ENCODE measurements at places on chromosomes 7 and 10.

- no peak for DNase-seq
Observed at GRCh38 chr7:158443688-158444483, 143.7 kb downstream of the PTPRN2 start.

- DNase-seq: no peak
Observed at GRCh38 chr10:88515235-88515634, 67.9 kb downstream of the RNLS start.

DNA sequence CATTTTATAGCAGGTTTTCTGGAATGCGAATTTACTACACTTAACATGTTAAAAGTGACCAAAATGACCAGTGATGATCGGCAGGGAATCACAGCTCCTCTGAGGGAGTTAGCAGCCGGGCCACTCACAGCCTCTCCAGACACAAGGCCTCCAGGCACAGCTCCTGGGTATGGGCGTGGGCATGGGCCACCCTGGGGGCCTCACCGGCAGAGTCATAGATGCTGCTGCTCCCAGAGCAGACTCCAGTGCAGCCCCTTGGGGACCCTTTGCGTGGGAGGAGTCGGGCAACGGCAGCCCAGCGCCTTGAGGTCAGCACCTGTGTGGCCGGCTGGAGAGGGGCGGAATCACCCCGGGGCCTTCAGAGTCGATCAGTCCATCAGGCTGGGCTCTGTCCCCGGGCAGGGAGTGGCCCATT, 8.6 kb downstream of the KNDC1 start:
- no peak for DNase-seq

- no peak for DNase-seq
Observed at GRCh38 chr10:128167926-128168520, 41.8 kb upstream of the MKI67 start.

DNA sequence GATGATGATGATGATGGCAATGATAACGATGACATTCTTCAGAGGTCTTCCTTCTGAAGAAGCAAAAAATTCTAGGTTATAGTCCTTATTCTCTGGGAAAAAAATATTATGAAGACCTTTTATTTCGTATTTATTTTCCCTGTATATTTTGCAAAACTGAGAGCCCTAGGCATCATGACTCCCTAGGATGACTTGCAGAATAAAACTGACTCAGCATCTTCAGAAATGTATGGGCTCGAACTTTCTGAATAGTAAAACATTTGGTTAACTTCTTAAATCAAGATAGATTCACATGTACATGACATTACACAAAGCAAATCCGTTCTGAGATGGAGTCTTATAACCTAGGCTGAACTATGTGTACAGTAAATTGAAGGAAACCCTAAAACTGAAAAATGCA, 29.4 kb downstream of the DKK1 start:
- no peak for DNase-seq

DNA sequence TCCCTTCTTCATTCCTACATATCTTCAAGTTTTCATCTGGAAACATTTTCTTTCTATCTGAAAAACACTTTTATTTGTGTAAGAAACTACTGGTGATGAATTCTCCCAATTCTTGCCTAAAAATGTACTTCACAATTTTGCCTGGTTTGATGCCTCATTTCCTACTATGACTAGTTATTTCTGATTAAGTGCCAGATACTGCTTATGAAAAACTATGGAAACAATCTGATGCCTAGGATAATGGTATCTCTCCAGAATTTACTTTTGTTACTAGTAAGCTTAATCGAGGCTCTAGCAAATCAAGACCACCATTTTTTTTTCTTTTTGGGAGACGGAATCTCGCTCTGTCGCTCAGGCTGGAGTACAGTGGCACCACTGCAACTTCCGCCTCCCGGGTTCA, 31.3 kb downstream of the CACUL1 start:
- no peak for DNase-seq

- no peak for DNase-seq
Observed at GRCh38 chr10:122050811-122051210, 61.8 kb downstream of the TACC2 start.

DNA sequence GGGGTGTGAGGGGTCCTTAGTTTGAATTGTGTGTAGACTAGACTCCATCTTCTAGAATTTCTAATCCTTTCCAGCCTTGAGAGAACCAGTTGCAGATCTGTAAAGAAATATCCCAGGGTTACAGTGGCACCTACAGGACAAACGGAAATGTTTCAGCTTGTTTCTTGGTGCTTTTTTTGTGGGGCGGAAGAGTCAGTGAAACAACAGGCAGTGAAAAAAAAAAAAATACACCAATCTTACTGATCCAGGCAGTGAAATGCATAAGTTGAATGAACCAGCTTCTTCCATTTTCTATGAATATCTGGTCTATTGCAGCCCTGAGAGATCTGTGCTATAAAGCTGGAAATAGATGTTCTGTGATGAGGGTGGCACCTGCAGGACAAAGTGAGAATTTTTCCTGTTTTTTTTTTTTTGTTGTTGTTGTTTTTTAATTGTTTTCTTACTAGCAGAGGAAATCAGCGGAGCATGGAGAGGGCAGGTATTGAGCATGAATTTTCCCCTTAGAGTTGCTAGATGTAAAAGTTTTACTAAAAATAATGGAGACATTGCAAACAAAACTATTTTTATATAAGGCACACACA, 81.9 kb upstream of the DYNC1I1 start:
- DNase-seq: no peak

GRCh38 chr10:54585572-54585971, 215.5 kb downstream of the PCDH15 start:
- DNase-seq: no peak

DNA sequence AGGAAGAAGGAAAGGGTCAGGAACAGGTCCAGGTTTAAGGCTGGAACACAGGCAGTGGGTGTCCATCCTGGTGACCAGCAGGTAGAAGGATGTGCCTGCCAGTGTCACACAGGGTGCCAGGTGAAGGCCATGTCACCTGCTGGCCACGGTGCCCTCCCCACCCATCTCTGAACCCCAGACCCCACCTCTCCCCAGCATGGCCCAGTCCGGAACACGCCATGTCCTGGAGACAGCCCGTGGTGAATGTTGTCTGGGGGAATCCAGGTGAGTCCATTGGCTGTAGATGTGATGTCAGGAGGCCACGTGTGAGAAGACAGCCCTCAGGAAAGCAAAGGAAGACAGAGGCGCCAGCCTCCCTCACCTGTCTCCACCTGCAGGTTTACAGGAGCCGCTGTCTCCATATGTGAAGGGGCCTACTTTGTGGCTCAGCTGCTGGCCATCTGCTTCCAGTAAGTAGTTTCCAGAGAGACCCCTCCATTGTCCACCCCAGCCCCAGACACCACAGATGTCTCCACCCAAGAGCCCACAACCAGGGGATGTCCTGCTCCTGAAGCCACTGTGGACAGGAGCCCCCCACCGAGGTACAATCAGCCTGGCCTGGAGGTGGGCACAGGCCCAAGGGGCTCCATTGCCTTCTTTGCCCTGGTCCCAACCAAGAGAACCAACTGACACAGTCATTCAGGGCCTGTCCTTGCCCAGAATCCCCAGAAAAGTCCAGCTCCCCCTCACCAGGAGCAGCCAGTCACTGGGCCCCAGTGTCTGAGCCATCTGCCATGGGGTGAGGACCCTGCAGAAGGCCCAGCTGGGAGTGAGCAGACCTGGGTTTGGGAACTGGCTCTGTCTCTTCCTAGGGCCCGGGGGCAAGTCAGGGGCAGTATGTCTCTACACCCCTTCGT, 20.7 kb downstream of the TMEM72 start:
- no peak for DNase-seq

DNA sequence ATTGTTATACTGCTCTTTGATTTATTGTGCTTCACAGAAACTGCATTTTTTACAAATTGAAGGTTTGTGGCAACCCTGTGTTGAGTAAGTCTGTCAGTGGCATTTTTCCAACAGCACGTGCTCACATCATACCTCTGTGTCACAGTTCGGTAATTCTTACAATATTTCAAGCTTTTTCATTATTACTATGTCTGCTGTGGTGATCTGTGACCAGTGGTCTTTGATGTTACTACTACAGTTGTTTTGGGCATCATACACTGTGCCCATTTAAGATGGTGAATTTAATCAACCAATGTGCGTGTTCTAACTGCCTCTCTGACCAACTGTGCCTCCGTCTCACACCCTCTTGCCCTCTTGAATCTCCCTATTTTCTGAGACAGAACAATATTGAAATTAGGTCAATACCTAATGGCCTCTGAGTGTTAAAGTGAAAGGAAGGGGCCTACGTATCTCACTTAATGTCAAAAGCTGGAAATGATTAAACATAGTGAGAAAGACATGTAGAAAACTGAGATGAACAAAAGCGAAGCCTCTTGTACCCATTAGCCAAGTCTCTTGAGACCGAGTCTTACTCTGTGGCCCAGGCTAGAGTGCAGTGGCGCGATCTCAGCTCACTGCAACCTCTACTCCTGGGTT, 20.2 kb upstream of the ASL start:
- no peak for DNase-seq
